Esophagus (tissue), 2 donors: ENCODE measurements at places on chromosomes 13 and 19. TPM values are rescaled to one million over a fixed set of nuclear protein-coding genes. Genes with fewer than 3 reads are reported as not detected.

FFAR3 gene
- not detected for polyA plus RNA-seq

NTF4 gene
- polyA plus RNA-seq = 7.7 TPM

GJB6 gene
- polyA plus RNA-seq = 230 TPM

NUCB1 gene
- polyA plus RNA-seq = 116 TPM

ZFP36 gene
- 382 TPM for polyA plus RNA-seq

LIM2 gene
- polyA plus RNA-seq = not detected

SIGLEC12 gene
- 0.04 TPM for polyA plus RNA-seq

ZNF835 gene
- 0.12 TPM for polyA plus RNA-seq

CACNG6 gene
- polyA plus RNA-seq = not detected

ZNF576 gene
- 13.0 TPM for polyA plus RNA-seq

MYO1F gene
- 7.9 TPM for polyA plus RNA-seq

LAIR1 gene
- polyA plus RNA-seq = 2.0 TPM

CYP4F3 gene
- 11.6 TPM for polyA plus RNA-seq

CEACAM7 gene
- polyA plus RNA-seq = 96.6 TPM

CPB2 gene
- not detected for polyA plus RNA-seq

NLRP11 gene
- not detected for polyA plus RNA-seq

PGLYRP1 gene
- polyA plus RNA-seq = not detected

SOX1 gene
- polyA plus RNA-seq = not detected

PRR22 gene
- 3.3 TPM for polyA plus RNA-seq

SLC1A6 gene
- polyA plus RNA-seq = 0.05 TPM

ZNF253 gene
- polyA plus RNA-seq = 1.5 TPM

CGB5 gene
- polyA plus RNA-seq = 0.39 TPM

PRTN3 gene
- not detected for polyA plus RNA-seq

KLK10 gene
- 304 TPM for polyA plus RNA-seq

ATF5 gene
- 15.5 TPM for polyA plus RNA-seq

CEBPG gene
- 20.6 TPM for polyA plus RNA-seq

SLC10A2 gene
- not detected for polyA plus RNA-seq

CADM4 gene
- 9.7 TPM for polyA plus RNA-seq

CD22 gene
- 1.2 TPM for polyA plus RNA-seq

CGB3 gene
- not detected for polyA plus RNA-seq

SHISA7 gene
- polyA plus RNA-seq = not detected
